CD8-positive, alpha-beta T cell (primary cell): ENCODE measurements at places on chromosomes 7 and 10.

- no peak for DNase-seq
Measured at GRCh38 chr7:127913686-127914085, 117.6 kb downstream of the LRRC4 start.

DNA sequence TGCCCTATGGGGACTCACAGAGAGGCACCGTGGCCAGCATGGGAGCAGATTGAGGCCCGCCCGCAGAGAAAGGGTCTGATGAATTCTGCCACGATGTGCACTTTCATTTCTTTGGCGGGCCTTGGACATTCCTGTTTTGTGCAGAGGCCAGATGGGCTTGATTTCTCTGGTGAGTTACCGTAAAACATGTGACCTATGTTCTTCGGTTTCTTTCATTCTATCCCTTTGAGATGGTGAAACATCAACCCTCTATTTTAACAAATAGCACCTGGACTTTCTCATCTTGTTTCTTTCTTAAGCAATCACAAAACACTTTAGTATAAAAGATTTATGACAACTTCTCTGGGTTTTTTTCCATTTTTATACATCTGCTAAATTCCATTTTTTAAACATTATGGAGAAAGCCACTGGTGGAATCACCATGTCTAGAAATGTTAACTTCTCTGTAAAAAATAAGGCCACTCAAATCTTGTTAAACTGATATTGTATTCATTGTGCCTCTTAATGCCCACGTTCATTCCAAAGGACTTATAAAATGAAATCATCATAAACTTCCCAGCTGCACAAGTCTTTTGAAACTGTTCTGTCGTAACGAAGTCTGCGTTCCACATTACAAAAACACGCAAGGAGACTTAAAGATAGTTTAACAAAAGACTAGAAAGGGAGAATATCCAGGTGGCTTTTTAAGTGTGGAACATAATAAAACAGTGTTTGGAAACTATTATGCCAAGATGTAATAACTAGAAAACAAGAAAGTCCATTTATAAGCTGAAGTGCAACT, 21.4 kb upstream of the ODAD2 start:
- no peak for DNase-seq

GRCh38 chr7:2641406-2642393, 9.9 kb downstream of the TTYH3 start:
- no peak for DNase-seq

DNA sequence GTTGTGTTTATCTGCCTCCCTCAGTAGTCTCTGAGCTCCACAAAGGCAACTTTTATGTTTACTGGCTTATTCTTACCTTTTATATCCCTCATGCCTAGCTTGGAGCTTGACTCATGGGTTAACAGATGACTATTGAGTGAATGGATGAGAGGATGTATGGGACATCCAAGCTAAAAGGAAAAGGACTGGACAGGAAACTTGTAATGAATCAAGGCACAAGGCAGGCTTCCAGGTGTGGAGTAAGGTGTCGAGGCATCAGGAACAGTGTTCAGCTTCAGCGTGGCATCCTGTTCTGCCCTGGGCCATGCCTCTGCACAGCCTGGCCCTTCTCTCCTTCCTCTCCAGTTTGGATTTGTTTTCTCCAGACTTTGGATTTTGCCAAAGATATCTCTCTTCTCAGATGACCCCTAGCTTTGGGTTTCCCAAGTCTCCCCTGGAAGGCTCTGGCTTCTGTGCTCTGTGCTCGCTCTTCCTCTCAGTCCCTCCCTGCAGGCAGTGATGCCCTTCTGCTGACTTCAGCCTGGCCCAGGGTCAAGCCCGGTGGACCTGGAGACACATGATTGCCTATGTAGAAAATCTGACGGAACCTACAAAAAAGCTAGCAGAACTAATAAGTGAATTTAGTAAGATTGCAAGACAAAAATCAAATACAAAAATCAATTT, 367.3 kb downstream of the CXCL12 start:
- DNase-seq = no peak

DNA sequence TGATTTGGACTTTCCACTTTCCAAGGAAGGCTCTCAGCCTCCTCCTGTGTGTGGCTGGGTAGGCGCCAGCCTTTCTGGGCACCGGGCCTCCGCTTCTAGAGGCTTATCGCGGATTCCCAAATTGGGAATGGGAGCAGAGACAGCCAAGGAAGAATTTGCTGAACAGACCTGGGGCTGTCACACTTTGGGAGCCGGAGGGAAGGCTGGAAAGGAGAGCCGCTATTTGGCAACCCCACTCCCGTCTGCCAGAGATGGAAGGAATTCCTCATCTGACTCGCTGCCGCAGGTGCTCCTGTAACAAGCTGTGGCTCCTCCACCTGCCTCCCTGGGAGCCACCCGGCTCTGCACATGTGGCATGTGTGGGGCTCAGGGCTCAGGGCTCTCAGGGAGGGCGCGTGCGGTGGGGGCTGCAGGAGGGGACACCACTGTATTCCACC, 50.8 kb upstream of the ECHDC3 start:
- DNase-seq = no peak

DNA sequence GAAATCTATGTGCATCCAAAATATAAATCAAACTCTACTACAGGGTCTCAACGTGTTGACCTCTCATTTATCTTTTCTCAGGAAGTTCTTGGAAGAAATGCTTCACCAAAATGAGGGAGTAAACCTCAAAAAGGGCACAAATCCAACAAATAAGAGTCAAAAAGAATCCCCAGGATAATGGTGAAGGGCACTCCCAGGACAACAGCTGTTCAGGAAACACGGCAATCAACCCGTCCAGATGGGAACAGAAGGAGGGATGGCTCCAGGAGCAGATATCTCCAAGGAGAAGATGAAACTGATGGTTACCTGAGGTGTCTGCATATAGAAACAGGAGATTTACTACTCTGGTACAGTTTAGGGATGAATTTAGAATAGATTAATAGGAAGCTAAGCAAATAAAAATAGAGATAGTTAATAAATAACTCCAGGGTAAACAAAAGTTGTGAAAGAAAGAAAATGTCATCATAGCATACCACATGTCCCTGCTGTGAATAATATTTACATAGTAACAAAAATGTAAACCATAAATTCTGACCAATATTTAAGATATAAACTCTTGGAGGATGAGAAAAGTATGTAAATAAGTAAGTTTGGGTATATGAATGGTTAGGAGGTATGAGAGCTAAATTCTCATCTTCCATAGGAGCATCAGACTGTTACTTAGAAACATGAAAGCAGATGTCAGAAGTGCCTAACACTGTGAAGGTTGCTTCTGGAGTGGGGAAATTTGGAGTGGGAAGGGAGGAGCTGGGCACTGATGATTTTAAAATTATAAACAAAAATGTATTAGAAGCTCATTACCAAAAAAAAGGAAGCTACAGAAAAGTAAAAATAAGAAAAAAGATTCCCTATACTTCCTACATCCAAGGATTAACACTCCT, 237.5 kb upstream of the HPS1 start:
- DNase-seq = no peak

DNA sequence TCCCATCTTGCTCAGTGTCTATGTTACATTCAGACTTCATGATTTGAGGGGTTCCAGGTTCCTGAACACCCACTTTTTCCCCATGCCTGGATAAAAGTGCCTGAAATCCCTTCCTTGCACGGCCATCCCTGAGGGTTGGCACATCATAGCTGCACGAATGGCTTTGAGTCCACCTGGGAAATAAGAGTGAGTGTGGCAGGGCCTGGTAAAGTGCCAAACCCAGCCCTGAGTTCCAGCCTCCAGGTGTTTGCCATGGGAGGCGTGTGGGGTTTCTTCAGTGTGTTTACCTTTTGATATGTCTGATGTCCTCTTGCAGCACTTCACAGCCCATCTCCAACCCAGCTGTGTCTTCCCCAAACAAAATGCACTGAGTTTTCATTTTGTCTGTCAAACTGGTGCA, 145.7 kb downstream of the PAXIP1 start:
- DNase-seq = no peak

GRCh38 chr10:34292194-34292565, 522.9 kb downstream of the PARD3 start:
- DNase-seq = no peak

GRCh38 chr7:49014870-49015269, 90.5 kb downstream of the CDC14C start:
- DNase-seq = no peak

DNA sequence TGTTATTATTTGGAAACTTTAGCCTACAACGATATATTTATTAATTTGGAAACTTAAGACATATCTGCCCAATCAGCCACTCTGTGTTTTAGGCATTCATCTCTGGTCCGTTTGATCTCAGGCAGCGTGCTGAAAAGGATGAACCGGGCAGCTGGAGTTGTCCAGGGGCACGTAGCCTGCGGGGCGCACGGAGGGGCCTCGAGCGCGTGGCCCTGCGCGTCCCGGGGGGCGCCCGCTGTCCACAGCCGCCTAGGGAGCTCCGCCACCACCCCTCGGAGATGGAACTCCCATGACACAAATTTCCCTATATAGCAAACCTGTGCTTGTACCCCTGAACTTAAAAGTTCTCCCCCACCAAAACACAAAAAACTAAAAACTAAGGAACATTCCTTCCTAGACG, 24.3 kb upstream of the MKI67 start:
- DNase-seq = no peak

GRCh38 chr10:95464280-95464679, 96.9 kb downstream of the SORBS1 start:
- no peak for DNase-seq

DNA sequence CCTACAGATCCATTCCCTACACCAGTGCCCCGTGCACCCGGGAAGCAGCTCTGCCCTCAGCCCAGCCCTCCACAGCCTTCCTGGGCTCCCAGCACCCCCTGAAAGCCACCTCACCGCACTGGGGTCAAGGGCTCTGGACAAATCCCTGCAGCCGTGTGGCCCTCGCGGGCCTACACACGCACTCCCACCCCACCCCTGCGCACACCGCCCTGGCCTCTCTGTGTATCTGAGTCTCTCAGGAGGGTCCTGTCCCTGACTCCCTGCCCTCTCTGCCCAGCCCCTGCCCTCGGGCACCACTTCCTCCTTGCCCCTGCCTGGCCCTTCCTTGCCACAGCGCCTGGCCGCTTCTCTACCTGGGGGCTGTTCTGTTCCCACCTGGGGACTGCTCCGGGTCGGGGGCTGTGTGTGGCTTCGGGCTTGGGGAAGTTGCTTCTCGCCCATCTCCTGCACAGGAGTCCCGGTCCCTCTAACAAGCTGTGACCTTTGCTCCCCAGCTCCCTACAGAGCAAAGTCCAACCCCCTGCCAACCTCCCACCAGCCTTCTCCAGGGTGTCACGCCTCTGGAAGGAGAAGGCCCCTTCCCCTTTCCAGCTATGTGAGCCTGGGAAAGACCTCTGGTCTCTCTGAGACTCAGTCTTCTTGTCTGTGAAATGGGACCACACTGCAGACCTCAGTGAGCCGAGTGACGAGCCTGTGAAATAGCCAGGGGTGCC, 1.5 kb downstream of the TMEM184A start:
- DNase-seq = no peak

DNA sequence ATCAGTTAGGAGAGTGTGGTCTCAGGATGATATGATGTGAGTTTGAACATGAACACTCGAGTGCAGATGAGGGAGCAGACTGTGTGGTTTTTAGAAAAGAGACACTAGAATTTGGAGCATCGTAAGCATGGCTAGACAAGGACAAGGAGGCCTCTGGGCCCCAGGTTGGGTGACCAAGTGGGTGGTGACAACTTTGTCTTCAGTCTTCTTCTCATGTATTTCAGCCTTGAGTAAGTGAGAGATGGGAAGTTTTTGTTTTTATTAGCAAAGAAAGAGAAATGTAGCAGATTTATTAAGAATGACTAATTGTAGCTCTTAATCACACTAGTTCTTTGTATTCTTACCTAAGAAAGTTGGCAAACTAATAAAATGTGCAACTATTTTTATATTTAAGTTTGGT, 16.3 kb downstream of the TES start:
- DNase-seq = no peak
